Natural killer cell (primary cell): ENCODE measurements at places on chromosomes 12 and 14. TPM values are rescaled to one million over a fixed set of nuclear protein-coding genes. Genes with fewer than 3 reads are reported as not detected.

DNA sequence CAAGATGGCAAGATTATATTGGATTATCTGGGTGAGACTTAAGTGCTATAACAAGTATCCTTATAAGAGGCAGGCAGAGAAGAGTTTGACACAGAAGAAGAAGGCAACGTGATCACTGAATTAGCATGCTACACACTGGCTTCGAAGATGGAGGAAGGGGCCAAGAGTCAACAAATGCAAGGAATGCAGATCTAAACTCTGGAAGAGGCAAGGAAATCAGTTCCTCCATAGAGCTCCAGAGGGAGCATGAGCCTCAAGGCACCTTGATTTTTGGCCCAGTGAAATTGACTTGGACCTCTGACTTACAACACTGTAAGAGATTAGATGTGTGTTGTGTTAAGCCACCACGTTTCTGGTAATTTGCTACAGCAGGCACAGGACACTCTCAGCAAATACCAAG lies 536.4 kb upstream of the SEL1L start:
- DNase-seq, result no peak

- no peak for DNase-seq
These were observed 135.1 kb downstream of the TMEM30B start for GRCh38 chr14:61145903-61146481.

The SLC17A8 gene
- total RNA-seq, result not detected

DNA sequence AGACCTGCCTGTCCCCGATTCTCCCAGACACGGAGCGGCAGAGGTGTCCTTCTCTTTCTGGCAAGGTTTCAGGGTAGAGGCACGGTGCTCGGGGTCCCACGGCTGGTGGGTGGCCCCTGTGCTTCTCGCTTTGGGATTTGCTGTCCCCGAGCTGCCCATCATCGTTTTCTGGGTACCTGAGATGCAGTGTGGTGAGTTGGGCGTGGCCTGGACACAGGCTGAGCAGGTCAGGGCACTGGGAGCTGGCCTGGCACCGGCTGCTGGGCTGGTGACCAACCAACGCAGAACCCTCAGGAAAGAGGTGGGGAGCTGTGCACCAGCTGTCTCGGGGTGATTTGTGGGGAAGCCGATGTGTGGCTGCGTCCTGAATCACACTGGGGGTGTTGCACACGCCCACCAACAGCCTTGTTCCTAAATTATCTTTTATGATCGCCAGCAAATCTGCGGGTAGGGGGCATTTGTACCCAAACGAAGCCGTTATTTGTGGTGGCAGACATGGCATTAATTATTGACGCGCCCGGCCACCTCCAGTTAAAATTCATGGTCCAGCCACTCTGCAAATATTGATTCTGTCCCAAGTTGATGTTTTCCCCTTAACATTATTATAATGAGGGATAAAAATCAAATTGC lies 61.0 kb downstream of the KIF26A start:
- no peak for DNase-seq

- DNase-seq, result no peak
These were observed 38.3 kb downstream of the PDE6H start for GRCh38 chr12:15011162-15011561.
